Fibroblast of lung (primary cell): ENCODE measurements at places on chromosomes 16 and 17. TPM values are rescaled to one million over a fixed set of nuclear protein-coding genes. Genes with fewer than 3 reads are reported as not detected.

PLA2G10 gene
- total RNA-seq: not detected in 2 replicates

LMF1 gene
- total RNA-seq: 10.0 and 12.6 TPM in 2 replicates

HEXIM2 gene
- total RNA-seq: 12.8 and 18.7 TPM in 2 replicates

COL1A1 gene
- 577 and 584 TPM in 2 replicates for total RNA-seq

MPV17L gene
- 0.66 and 0.77 TPM in 2 replicates for total RNA-seq

METTL22 gene
- total RNA-seq: 18.5 and 27.4 TPM in 2 replicates

DNA sequence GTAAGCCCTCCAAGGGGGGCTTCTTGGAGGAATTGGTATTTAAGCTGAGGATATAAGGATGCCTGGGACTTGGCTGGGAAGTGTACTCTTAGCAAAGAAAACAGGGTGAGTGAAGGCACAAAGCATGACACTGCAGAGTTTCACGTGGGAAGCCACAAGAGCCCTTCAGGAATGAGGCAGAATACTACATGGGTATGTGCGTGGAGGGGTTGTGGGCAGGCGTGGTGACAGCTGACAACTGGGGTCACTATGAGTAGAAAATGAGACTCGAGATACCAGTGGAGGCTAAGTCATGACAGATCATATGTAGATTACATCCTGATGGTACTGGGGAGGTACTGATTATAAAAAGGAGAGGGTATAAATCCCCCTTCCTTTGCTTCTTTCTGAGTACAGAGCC lies 78.1 kb upstream of the XYLT1 start:
- H3K36me3 ChIP-seq: no peaks in the 10 kb centered on the region
- DNase-seq: no peak
- H3K27ac ChIP-seq: no peak overlapping the region
- no peaks in the 10 kb centered on the region for H3K4me1 ChIP-seq

DNA sequence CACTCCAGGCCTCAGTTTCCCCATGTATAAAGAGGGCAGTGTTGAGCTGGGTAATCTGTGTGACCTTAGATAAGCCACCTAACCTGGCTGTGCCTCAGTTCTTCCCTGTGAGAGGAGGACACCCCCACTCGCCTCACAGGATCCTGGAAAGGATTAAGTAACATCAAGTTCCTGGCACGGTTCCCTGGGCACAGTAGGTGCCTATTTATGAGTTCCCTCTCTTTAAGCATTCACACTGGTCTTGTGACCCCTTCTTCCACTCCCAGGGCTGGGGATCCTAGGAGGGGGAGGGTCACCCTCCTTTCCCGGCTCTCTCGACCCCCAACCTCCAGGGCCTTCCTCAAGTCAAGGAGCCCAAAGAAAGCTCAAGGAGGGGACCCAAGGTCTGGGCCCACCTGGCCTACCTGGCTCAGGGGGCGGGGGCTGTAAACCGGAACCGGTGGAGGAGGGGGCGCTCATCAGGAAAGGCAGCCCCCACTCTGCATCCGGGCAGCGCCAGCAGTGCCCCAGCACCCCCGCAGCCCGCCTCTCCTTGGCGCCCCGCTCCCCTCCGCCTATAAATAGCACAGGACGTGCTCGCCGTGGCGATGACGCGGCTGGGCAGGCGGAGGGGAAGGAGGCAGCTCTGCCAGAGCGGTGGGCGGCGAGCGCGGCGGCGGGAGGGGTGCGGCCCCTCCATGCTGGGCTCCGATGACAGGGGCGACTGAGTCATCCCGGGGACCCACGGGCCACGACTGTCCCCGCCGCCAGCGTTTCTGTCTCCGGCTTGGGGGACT lies 9.4 kb downstream of the RPL19 start:
- no peak overlapping the region for H3K27ac ChIP-seq
- H3K36me3 ChIP-seq: peaks cover 2% of the 10 kb centered on the region
- peaks cover 13% of the 10 kb centered on the region for H3K4me1 ChIP-seq
- H3K4me3 ChIP-seq: peak overlapping the region; percentile 28
- peaks cover 5% of the 10 kb centered on the region for H3K27me3 ChIP-seq

DNA sequence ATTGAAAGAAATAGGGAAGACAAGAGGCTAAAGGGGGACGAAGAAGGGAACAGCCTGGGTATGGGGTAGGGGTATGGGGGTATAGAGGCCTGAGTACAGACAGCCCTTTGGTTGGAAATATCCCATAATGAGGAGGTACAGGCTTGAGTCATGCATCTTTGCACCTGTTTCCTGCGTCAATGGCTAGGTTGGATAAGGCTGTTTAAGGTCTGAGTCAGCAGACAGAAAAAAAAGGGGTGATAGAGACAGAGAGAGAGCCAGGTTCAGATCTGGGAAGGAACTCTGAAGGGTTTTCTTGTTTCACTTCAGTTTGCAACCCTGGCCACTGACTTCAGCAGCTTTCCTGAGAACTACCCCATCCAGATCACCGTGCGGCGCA lies 8.5 kb downstream of the FNDC8 start:
- no peak overlapping the region for H3K27ac ChIP-seq
- H3K4me1 ChIP-seq: peaks cover 24% of the 10 kb centered on the region
- no peak overlapping the region for H3K4me3 ChIP-seq
- peaks cover 21% of the 10 kb centered on the region for H3K36me3 ChIP-seq

DNA sequence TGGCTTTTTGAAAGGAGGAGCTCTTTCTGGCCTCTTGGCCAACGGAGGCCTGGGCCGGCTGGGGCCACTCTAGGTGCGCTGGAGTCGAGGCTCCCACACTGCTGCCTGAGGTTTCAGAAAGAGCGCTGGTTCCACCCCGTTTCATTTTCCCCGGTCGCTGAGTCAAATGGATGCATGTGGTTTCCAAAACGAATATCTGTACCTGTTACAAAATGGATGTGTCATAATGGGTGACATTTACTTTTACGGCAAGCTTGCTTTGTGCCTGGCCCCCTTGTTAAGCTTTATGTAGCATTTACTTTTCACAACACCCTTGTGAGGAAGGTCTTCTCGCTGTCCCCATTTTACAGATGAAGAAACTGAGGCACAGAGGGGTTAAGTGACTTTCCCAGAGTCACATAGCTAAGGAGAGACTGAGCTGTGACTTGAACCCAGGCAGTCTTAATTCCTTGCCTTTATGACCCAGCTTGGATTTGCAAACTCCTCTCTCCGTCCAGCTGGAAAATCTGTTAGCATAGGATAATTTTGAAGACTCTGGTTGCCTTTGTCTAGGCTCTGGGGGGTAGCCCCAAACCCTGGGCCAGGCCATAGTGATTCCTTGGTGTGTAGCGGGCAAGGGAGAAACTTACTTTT lies 10.6 kb downstream of the KSR1 start:
- H3K4me3 ChIP-seq: no peak overlapping the region
- DNase-seq: no peak
- no peaks in the 10 kb centered on the region for H3K36me3 ChIP-seq

GRCh38 chr17:40369923-40370322 lies 5.4 kb upstream of the GJD3 start:
- H3K4me1 ChIP-seq: no peaks in the 10 kb centered on the region
- no peak overlapping the region for H3K4me3 ChIP-seq
- no peak for DNase-seq
- no peaks in the 10 kb centered on the region for H3K27me3 ChIP-seq
- no peak overlapping the region for H3K27ac ChIP-seq
- no peaks in the 10 kb centered on the region for H3K36me3 ChIP-seq

- H3K4me3 ChIP-seq: no peak overlapping the region
- DNase-seq: no peak
- H3K4me1 ChIP-seq: no peaks in the 10 kb centered on the region
- H3K36me3 ChIP-seq: no peaks in the 10 kb centered on the region
These were observed 793.4 kb upstream of the CDH8 start for GRCh38 chr16:62829607-62830006.

DNA sequence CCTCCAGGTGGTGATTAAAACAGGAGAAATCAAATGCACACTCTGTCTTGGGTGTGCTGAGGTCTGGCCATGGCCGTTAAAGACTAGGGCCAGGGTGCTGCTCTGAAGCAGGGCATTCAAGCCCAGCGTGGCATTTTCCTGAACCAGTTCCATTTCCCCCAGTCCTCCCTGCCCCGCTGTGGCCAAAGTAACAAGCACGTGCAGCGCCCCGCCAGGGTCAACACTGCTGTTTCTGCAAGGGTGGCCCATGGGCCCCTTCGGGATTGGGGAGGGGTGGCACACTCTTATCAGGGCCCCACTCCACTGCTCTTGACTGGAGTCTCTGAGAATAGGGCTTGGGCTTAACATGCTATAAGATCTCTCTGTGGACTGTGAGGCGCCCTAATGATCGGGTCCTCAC lies 72.9 kb downstream of the IL21R start:
- DNase-seq: no peak
- peaks cover 24% of the 10 kb centered on the region for H3K4me1 ChIP-seq
- no peak overlapping the region for H3K4me3 ChIP-seq
- peaks cover 20% of the 10 kb centered on the region for H3K36me3 ChIP-seq
- no peak overlapping the region for H3K27ac ChIP-seq

DNA sequence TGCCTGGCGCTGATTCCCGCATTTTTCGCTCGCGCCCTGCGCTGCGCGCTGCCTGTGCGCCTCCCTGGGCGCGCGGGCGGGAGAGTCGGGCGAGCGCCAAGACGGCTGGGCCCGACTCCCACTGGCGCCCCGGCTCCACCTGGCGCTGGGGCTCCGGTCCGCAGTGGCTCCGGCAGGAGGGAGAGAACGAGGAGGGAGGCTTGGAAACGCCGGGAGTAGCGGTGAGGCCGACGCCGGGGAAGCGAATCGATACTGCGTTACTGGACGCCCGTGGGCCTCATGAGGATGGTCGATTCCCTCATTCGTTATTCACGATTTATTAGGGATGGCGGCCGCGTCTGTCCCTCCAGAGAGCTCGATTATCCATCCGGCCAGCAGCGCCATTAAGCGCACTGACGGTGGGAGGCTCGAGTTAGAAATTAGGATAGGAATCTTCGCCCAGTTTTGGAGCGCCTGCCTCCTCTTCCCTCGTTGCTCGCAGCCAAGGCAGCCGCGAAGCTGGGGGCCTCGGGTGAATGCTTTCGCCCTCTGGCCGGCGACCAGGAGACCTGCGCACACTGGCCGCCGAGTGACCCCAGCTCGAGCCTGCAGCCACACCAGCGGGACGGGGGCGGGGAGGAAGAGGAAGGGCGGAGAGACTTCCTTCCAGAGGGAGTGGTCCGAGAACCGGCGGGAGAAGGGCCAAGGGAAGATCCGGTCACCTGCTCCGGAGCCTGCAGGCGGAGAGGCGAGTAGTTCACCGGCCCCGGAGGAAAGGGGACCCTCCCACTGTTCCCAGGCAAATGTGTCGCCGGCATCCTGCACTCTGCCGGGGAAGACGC lies 1.3 kb upstream of the PCGF2 start:
- H3K27ac ChIP-seq: peak overlapping the region; percentile 57
- peak overlapping the region; percentile 49 for H3K4me3 ChIP-seq
- peaks cover 9% of the 10 kb centered on the region for H3K4me1 ChIP-seq

- no peak overlapping the region for H3K4me3 ChIP-seq
- peaks cover 5% of the 10 kb centered on the region for H3K27me3 ChIP-seq
- peaks cover 19% of the 10 kb centered on the region for H3K4me1 ChIP-seq
These were observed 50.5 kb downstream of the CBFA2T3 start for GRCh38 chr16:88926374-88926990.

DNA sequence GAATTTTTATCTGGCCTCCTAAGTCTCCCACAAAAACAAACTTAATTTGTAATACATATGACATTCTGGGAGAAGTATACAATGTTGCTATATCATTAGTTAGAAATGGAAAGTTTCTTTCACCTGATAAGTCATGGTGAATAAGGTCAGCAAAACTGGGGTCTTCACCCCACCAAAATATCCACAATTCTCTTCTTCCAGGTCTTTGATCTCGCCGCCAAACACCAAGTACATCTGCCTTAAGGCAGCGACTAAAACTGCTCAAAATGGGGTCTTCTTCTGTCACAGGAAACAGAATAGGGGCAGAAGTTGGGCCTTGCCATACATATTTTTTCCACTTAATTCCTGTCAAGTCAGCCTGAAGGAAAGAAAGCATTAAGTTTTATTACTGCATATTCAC lies 2.1 kb downstream of the MED13 start:
- H3K27ac ChIP-seq: no peak overlapping the region
- H3K4me3 ChIP-seq: peak overlapping the region; percentile 96
- H3K36me3 ChIP-seq: no peaks in the 10 kb centered on the region
- no peak for DNase-seq

GRCh38 chr17:5621729-5622128 lies 37.4 kb upstream of the NLRP1 start:
- no peaks in the 10 kb centered on the region for H3K36me3 ChIP-seq
- H3K27ac ChIP-seq: no peak overlapping the region
- no peaks in the 10 kb centered on the region for H3K4me1 ChIP-seq
- H3K4me3 ChIP-seq: no peak overlapping the region
- no peaks in the 10 kb centered on the region for H3K27me3 ChIP-seq
- DNase-seq: no peak

DNA sequence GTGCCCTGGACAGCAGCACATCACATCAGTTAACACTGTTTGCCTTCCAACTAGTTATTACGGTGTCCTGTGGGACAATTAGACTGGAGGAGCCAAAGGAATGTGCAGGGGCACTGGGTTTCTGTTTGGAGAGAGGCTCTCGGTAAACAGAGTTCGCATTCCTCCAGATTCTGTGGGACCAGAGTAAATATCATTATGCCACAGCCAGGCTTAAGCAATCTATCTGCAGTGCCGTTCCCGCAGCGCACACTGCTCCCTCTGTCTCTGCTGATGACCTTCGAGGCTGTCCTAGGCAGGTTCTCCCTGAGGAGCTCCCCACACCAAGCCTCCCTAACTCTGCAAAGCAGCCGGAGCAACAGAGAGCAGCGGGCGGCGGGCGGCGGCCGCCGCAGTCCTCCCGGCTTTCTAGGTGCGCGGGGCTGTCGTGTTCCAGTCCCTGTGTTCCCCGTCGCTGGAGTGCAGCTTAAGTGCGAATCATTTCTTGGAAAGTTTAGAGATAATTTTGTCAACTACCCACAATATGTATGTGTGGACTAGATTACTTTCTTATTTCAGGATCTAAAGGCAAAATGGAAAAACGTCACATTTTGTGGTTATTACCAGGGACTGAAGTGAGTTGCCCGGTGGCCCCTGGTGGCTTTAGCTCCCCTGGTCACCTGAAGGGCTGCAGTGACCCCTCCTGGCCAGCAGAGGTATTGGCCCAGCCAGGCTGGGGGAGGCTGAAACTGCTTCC lies 43.3 kb downstream of the PGS1 start:
- peaks cover 2% of the 10 kb centered on the region for H3K4me1 ChIP-seq
- H3K4me3 ChIP-seq: no peak overlapping the region
- H3K27me3 ChIP-seq: no peaks in the 10 kb centered on the region
- DNase-seq: peak; percentile 56
- peak overlapping the region; percentile 39 for H3K27ac ChIP-seq

DNA sequence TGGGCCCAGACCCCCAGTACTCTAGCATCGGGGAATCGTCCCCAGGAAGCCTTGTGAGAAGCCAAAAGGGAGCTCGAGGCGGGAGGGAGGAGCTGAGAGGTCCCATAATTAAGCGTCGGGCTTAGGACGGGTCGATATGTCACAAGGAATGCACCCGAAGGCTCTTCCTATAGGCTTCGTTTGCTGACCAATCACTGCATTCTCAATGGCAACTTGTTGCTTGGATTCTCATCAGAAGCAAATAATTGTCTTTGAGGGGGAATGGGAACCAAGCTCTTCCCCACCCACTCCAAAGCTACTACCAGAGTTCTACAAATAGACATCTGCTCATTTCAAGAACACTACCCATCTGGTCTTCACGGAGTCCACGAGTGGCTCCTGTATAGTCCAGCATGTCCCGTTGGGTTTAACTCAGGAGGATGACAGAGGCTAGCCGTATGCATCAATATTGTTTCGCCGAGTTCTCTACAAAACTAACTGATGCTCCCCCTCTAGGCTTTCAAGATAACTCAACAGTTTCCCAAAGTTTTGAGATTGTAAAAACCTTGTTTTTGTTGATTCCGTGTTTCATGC lies 628 bp upstream of the BLMH start:
- DNase-seq: peak; percentile 59
- peak overlapping the region; percentile 43 for H3K4me3 ChIP-seq
- no peaks in the 10 kb centered on the region for H3K27me3 ChIP-seq
- H3K27ac ChIP-seq: peak overlapping the region; percentile 75

GRCh38 chr16:229731-230281 lies 557 bp upstream of the LUC7L start:
- H3K4me1 ChIP-seq: peaks cover 3% of the 10 kb centered on the region
- H3K27ac ChIP-seq: no peak overlapping the region
- H3K27me3 ChIP-seq: no peaks in the 10 kb centered on the region
- DNase-seq: no peak
- H3K4me3 ChIP-seq: peak overlapping the region; percentile 99
